ENCODE measurements at places on chromosomes 3 and 15. TPM values are rescaled to one million over a fixed set of nuclear protein-coding genes. Genes with fewer than 3 reads are reported as not detected.

GRCh38 chr3:138323971-138324370 is 5.7 kb downstream of the NME9 start:
- no peak for DNase-seq

DNA sequence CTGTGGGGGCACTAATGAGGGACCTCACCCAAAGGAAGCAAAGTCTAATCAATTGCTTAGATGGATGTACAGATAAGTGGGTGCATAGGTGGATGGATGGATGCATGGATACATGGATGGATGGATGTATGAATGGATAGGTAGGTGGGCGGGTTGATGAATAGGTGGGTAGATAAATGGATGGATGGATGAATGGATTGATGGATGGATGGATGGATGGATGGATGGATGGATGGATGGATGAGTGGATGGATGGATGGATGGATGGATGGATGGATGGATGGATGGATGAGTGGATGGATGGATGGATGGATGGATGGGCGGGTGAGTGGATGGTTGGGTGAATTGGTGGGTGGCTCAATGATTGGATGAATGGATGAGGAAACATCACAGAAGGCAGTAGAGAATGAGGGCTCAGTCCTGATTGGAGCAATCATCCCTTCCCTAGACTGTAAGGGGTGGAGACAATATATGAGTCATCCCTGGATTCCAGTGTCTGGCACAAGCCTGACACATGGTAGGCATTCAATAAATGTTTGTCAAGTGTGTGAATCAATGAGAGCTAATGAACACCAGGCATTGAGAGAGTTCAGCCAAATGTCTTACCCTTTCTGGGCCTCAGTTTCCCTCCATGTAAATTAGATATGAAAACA is 40.4 kb upstream of the PXYLP1 start:
- DNase-seq = no peak

- DNase-seq = no peak
Observed at GRCh38 chr3:185767002-185767688, 57.7 kb downstream of the IGF2BP2 start.

GRCh38 chr3:90055666-90056065 is 948.2 kb downstream of the EPHA3 start:
- DNase-seq = no peak

GRCh38 chr15:69909719-69910444 is 187.8 kb downstream of the TLE3 start:
- DNase-seq = no peak

DNA sequence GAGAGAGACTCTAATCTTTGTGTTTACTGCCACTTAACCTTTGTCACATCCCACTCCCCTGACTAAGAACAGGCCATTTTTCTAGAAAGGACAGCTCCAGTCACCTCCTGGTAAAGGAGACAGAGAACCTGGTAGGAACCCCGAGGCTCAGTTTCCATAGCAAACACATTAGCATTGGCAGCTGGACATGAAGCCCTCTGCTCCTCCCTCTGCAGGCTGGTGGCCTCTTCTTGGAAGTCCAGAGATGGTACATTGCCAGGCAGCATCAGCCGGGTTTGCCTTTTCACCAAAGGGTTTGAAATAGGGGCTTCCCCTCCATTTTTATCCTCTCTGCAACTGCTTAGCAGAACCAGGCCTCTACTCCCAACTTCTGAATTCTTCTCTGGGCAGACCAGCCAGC is 213.4 kb upstream of the SEMA6D start:
- DNase-seq = no peak

- DNase-seq = no peak
Observed at GRCh38 chr3:66863205-66864111, 134.6 kb upstream of the KBTBD8 start.

- DNase-seq = no peak
Observed at GRCh38 chr15:63379492-63380150, 2.0 kb downstream of the CA12 start.

GRCh38 chr3:25782938-25783660 is at the start of gene NGLY1:
Gene NGLY1 (minus strand): TSS chr3:25783443. CDS start chr3:25783390, 53 bp downstream.
- DNase-seq = peak; percentile 87

GRCh38 chr15:30038667-30039523 is 43.9 kb upstream of the GOLGA8J start:
- no peak for DNase-seq

- peak; percentile 44 for DNase-seq
Observed at GRCh38 chr3:12479919-12480427, 4.3 kb upstream of the TSEN2 start.

DNA sequence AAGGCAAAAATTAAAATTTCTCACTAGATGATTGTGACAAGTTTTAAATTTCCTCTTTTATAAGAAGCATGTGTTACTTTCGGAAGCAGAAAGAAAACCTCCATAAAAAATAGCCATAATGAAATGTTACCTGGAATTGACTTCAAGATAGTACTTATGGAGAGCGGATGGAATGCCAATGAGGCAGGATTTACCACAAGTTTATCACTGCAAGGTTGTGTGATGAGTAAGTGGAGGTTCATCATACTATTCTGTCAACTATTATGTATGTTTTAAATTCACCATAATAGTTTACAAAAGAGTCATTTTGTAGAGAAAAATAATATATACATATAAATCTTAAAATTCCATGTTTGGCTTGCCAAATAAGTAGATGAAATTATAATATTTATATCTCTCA is 230.3 kb downstream of the SCAPER start:
- DNase-seq = no peak

DNA sequence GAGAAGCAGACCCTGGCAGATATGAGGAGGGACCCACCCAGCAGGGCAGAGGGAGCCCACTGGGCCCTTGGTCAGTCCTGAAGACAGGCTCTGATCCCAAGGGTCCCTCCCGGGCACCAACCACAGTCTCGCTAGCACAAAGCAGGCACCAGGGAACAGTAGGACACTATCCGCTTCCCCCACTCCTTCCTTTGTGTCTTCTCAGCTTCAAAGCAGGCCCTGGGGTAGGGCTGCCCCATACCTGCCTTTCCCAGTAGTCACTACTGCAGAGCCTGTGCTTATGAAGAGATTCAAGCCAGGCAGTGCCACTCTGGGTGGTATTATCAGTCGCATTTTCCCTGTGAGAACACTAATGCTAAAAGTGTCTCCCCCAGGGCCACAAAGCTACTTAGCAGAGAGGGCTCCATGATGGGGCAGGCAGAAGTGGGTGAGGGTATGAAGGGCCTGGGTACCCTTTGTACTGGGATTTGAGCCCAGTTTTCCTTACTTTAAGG is 32.7 kb downstream of the SRPRB start:
- DNase-seq = no peak

DNA sequence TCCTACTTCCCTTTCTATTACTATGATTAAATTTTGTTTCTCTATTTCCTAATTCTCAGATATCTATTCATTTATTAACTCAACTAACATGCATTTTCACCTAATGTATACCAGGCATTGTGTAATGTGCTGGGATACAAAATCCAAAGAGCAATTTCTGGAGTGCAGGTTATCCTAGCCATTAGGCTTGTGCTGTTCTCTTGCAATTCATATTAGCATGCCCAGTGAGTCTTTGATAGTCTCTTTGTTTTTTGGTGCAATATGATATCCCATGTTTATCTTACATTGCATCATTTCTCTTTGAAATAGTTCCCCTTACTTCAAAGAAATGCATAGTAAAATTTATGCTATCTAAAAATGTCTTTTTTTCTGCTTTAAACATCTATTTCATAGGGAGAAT is 13.9 kb upstream of the DPPA4 start:
- DNase-seq = no peak

- no peak for DNase-seq
Observed at GRCh38 chr15:69403594-69403993, 10.6 kb upstream of the KIF23 start.

DNA sequence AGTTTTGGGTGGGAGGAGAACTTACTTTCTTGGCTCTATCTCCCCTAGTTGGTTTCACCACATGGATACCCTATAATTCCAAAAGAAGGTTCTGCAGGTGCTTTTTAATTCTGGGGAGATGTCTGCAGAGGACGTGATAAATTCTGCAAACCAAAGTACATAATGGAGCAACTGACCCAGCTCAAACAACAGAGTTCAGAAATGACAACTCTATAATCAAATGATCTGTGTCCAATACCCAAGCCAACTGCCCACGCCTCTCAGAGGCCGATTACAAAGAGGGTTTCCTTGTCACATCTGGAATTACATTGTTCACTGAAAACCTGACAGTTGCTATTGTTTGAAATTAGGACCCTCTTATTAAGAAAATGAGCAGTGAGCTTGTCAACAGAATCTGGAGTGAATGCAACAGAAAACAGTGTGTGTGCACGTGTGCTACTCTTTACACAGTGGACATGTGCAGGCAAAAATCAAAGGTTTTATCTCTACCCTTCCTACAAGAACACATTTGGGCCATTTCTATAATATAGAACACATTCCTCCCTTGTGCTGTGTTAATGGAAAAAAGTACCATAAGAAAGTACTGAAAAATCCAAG is 593.0 kb downstream of the MAGI1 start:
- no peak for DNase-seq

- DNase-seq = no peak
Observed at GRCh38 chr3:176740906-176741663, 456.2 kb downstream of the TBL1XR1 start.

DNA sequence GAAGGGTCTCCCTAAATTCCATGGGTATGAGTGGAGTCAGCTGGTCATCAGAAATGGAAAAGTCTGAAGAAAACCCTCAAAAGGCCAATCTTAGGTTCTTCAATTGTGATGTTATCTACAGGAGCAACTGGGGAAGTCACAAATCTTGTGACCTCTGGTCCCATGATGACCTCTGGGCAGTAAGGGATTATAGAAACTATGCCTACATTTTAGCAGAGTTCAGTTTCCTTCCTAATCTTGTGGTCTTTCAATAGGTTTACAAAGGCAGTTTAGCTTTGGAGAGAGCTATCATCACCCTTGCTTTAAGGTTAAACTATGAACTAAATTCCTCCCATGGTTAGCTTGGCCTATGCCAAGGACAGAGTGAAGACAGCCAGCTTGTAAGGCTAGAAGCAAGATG is 225.1 kb downstream of the DPH6 start:
- DNase-seq = no peak

GRCh38 chr15:67521783-67522568 is 1.0 kb downstream of the C15orf61 start:
- DNase-seq = no peak

DNA sequence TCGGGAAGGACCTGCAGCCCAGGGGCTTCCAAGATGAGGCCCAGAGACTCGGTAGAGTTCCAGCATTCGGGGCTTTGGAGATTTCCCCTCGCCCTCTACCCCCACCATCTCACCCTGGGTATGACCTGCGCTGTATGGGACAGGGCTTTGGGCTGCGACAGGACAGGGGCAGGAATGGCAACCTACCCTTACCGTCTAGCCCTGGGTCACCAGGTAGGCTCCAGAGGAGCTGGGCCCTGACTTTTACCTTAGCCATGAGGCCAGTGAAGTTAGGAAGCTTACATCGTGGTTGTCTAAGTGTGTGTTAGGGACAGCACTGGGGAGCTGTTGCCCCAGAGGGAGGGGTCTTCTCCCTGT is 683 bp downstream of the PPM1M start:
- DNase-seq = no peak

DNA sequence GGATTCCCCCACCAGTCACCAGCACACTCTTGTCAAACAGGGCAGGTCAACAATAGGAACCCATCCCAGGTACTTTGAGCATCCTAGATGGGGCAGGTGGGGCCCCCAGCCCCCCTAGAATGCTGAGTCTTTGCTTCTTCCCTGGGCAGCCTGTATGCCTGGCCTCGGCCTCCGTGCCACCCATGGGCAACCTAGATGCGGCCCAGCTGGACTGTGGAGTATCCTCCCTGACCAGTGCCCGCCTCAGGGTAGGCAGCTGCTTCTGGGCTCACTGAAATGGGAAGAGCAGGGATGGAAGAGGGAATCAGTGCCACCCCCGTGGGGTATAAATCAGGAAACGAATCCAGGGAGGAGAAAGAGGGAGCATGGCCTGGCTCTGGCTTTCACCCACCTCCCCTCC is 10.9 kb downstream of the DNAH1 start:
- no peak for DNase-seq

DNA sequence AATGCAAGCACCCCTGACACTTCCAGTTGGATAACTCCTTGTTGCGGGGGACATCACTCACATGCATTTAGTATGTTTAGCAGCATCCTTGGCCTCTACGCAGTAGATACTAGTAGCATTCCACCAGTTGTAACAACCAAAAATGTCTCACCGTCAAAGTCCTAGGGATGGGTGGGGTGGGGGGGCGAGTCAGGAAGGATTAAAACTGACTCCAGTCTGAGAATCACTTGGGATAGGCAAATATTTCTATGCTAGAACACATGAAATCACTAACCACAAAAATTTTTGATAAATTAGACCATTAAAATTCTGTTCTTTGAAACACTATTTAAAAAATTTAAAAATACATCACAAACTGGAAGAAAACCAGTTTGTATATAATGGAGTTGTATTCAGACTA is 18.0 kb downstream of the ICE2 start:
- DNase-seq = no peak

DNA sequence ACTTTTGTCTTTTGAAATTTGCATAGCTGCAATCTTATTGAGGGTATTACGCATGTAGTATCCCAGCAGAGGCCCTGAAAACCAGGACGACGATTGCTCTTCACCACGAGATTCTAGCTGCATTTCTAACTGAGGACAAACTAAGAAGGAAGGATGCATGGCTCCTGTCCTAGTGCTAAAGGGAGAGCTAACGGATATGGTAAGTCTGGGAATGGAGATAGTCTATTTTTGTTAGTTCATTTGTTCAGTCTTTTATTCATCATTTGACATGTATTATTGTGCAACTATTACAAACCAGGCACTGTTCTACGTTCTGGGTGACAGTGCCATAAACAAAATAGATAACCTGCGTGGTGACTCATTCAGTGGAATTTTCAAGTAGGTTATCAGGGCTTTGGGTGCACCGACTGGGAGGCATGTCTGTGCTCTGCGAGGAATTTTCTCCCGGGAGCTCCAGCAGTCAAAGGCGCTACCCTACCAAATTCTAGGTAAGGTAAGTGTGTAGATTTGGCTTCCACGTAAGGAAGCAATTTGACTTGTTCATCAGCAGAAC is 51.9 kb upstream of the ETV5 start:
- no peak for DNase-seq

GRCh38 chr3:179464323-179465092 is 13.2 kb upstream of the GNB4 start:
- DNase-seq = no peak

- DNase-seq = no peak
Observed at GRCh38 chr3:184568924-184569829, 7.6 kb downstream of the EPHB3 start.

DNA sequence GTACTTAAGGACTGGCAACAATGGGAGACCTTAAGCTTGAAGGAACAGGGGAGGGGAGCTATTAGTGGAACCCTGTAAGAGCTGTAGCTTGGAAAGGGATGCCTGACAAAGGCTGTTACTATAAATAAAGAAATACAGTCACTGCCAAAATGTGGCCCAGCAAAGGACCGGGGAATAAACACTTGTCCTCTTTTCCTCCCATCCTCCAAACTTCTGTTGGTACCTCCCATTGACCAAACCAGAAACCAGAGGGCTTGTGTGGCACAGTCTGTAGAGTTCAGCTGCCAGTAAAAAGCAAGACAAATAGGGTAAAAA is 25.1 kb upstream of the TCF12 start:
- no peak for DNase-seq

The FGF12 gene
- total RNA-seq = not detected

The CLDN18 gene
- total RNA-seq = not detected

The MLH1 gene
- total RNA-seq = 65.3 TPM

The SUMF1 gene
- total RNA-seq = 8.7 TPM

The KY gene
- not detected for total RNA-seq

The TBC1D23 gene
- total RNA-seq = 29.3 TPM

The TLR9 gene
- 0.52 TPM for total RNA-seq

The TTLL13 gene
- 1.3 TPM for total RNA-seq

The UROC1 gene
- not detected for total RNA-seq

The IFRD2 gene
- total RNA-seq = 85.1 TPM

The ARNT2 gene
- not detected for total RNA-seq

The PRR20G gene
- not detected for total RNA-seq

The ALDH1A2 gene
- total RNA-seq = not detected

The ECE2 gene
- not detected for total RNA-seq

Measured in activated CD8-positive, alpha-beta T cell treated with anti-CD3 and anti-CD28 coated beads, Interleukin-2, amount 10 ng/mL, durations not matched to agents 7 days and 5 days (primary cell).